ENCODE measurements at places on chromosomes 13 and 19. TPM values are rescaled to one million over a fixed set of nuclear protein-coding genes. Genes with fewer than 3 reads are reported as not detected.

The BCAM gene
- 2.0 TPM for total RNA-seq

The B3GNT8 gene
- not detected for total RNA-seq

The ZNF763 gene
- total RNA-seq = not detected

The KLK1 gene
- total RNA-seq = not detected

The GPR12 gene
- not detected for total RNA-seq

Data from HT1080 (cell line).